Activated CD8-positive, alpha-beta memory T cell treated with anti-CD3 and anti-CD28 coated beads, Interleukin-2, amount 10 ng/mL, durations not matched to agents 7 days and 5 days (primary cell): ENCODE measurements at places on chromosomes 12 and 14.
A peak's percentile ranks its signal among the peaks of the same experiment; 100 is the strongest.

- H3K4me1 ChIP-seq = peaks cover 12% of the 10 kb centered on the region
- peaks cover 14% of the 10 kb centered on the region for H3K36me3 ChIP-seq
- no peak overlapping the region for H3K27ac ChIP-seq
- no peaks in the 10 kb centered on the region for H3K27me3 ChIP-seq
- DNase-seq = no peak
Observed at GRCh38 chr14:73424453-73424852, 33.9 kb downstream of the NUMB start.

DNA sequence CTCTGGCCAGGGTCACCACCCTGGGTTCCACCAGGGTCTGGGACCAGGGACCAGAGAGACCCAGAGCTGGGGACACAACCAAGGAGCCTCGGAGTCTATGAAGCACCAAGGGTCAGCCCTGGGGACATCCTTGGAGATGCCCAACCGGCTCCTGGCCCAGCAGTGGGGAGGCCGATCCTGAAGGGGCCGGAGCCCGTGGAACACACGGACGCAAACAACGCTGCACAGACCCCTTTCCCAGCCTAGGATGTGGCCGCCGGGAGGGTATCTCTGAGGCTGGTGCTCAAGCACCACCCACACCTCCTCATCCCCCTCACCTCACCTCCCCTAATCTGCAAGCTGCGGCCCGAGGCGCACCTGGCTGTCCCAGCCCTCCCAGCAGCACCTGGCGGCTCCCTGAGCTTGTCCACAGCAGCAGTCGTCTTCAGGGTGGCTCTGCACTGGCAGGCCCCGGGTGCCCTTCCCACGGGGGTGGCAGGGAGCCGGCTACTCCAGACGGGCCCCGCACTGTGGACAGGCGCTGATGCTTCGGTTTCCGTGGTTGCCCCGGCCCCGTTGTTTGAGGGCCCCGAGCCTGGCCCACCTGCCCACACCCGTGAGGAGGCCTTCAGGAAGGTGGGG lies 146.8 kb upstream of the C14orf180 start:
- H3K27me3 ChIP-seq = no peaks in the 10 kb centered on the region
- no peaks in the 10 kb centered on the region for H3K36me3 ChIP-seq
- no peak for DNase-seq
- no peaks in the 10 kb centered on the region for H3K4me1 ChIP-seq

DNA sequence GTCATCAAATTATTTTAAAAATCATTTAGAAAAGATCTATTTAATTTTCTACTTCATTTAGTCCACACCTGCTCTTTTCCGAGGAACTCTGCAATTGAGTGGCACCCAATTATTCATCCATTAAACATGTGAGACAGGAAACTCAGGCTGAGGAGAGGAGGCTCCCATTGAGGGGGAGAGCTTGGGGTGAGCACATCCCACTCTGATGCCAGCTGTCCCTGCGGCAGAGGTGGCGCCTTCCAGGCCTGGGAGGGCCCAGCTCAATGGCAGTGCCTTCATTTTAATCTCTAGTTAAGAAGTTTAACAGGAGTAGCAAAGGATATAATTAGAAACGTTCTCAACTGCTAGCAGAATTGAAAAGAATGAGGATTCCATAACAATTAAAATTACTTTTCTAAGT lies 92.0 kb downstream of the ITPR2 start:
- H3K27ac ChIP-seq = no peak overlapping the region
- no peaks in the 10 kb centered on the region for H3K27me3 ChIP-seq
- H3K4me1 ChIP-seq = peaks cover 8% of the 10 kb centered on the region
- no peak for DNase-seq

- DNase-seq = peak; percentile 85
- H3K27ac ChIP-seq = no peak overlapping the region
- H3K36me3 ChIP-seq = peaks cover 15% of the 10 kb centered on the region
- peaks cover 42% of the 10 kb centered on the region for H3K27me3 ChIP-seq
- peaks cover 1% of the 10 kb centered on the region for H3K4me1 ChIP-seq
Observed at GRCh38 chr12:132614861-132615578, 3.6 kb upstream of the P2RX2 start.

DNA sequence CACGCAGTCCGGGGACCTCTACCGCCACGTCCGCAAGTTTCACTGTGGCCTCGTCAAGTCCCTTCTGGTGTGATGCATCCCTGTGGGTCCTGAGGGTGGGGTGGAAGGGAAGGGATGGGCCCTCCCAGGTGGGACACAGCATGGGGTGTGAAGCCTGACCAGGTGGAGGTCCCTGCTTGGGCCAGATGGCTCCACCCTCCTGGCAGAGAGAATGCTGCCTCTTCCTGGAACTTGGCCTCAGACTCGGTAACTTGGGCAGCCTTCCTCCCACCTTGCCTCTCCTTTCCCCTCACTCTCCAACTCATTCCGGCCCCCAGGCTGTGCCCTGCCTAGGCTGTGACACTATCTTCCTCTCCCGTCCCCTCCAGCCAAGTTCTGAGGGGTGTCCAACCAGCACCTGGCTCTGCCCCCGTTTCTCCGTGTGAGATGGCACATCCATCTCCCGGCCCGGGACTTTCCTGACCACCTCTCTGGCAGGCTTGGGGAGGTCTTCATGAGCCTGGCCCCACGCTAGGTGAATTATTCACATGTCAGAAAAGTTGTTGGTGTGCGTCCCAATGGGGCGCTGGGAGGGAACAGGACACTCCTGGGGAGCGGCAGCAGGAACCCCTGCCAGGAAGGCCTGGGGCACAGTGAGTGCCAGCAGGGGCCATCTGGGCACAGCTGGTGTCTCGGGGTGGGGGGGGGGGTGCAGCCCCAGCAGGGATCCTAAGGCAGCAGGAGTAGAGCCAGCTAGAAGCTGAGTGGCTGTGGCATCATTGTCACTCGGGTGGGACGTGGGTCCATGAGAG lies 1.7 kb downstream of the ZBTB42 start:
- H3K4me1 ChIP-seq = peaks cover 17% of the 10 kb centered on the region
- no peak for DNase-seq
- peaks cover 6% of the 10 kb centered on the region for H3K27me3 ChIP-seq
- H3K4me3 ChIP-seq = no peak overlapping the region
- no peaks in the 10 kb centered on the region for H3K36me3 ChIP-seq
- no peak overlapping the region for H3K27ac ChIP-seq

DNA sequence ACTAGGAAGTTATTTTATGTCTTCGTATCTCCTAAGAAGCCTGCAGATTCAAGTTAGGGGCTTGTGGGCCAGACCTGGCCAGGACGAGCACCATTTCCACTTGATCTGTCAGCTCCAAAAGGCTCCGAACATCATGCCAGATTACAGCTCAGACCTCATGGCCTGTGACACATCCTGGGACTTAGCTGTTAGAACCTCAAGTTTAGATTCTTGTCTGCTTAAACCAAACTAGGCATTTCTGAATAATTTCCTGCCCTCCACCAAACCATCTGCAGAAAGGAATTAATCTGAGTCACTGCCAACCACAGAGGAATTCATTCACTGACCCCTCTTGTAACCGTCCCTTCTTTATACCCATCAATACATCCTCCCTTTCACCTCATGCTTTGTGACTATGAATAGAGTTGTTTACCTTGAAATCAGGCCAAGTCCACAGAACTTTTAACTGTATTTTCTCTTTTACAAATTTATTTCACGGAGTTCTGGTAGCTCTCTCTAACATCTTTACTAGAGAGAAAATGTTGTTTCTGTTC lies 120.3 kb downstream of the FBXL14 start:
- H3K27me3 ChIP-seq = no peaks in the 10 kb centered on the region
- peaks cover 3% of the 10 kb centered on the region for H3K4me1 ChIP-seq
- no peak overlapping the region for H3K27ac ChIP-seq
- H3K4me3 ChIP-seq = no peak overlapping the region
- peaks cover 3% of the 10 kb centered on the region for H3K36me3 ChIP-seq

DNA sequence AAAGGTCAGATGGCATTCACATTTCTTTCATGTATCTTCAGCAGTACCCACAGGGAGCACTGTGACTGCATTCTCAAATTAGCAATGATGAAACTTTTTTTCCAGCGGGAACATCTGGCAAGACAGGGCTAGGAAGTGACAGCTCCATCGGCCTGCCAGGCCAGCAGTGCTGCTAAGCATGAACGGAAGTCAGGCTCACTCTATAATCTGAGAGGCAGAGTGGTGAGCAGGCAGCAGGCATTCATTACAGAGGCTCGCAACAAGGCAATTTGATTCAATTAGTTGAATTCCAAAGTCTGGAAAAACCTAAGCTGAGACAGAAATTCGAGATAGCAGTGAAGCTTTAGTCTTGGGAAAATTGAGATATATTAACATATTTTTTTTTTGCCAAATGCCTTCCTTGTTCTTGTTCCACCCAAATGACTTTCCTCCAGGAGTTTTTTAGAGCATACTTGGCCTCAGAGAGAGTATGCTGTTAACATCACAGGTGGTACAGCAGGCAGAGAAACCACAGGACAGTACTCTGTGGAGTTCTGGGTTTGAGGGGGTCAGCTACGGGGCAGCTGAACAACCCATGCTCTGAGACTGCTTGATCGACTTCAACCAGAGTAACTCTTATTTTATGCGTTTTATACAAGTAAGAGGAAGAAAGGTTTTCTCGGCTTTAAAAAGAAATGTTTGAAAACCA lies 414.9 kb downstream of the APAF1 start:
- H3K27ac ChIP-seq = no peak overlapping the region
- H3K4me1 ChIP-seq = no peaks in the 10 kb centered on the region
- H3K27me3 ChIP-seq = no peaks in the 10 kb centered on the region
- no peak for DNase-seq
- H3K4me3 ChIP-seq = no peak overlapping the region
- no peaks in the 10 kb centered on the region for H3K36me3 ChIP-seq

DNA sequence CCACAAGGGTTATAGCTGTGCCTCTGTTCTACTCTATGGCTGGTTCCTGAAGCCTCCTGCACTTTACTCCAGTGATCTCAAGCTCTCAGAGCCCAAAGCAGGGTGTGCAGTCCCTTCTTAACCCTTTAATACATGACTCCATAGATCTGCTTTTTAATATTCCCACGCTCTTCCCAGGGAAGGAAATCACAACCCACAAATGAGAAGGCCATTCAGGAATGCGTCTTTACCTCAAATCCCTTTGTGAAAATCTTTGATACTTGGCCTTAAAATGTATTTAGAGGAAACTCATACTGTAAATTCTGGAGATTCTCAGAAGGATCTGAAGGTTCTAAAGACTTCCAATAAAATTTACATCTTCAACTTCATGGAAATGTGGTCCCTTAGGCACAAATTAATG lies 17.0 kb downstream of the NID2 start:
- no peak for DNase-seq
- no peak overlapping the region for H3K27ac ChIP-seq
- H3K4me1 ChIP-seq = no peaks in the 10 kb centered on the region
- no peaks in the 10 kb centered on the region for H3K36me3 ChIP-seq
- H3K27me3 ChIP-seq = peaks cover 13% of the 10 kb centered on the region

- H3K27me3 ChIP-seq = peaks cover 7% of the 10 kb centered on the region
- no peak for DNase-seq
- H3K36me3 ChIP-seq = no peaks in the 10 kb centered on the region
- H3K27ac ChIP-seq = no peak overlapping the region
Observed at GRCh38 chr14:58724702-58725101, 86.9 kb downstream of the DACT1 start.

- no peaks in the 10 kb centered on the region for H3K4me1 ChIP-seq
- no peak overlapping the region for H3K27ac ChIP-seq
- no peak for DNase-seq
- H3K27me3 ChIP-seq = no peaks in the 10 kb centered on the region
- H3K36me3 ChIP-seq = no peaks in the 10 kb centered on the region
Observed at GRCh38 chr14:78974691-78975090, 804.5 kb downstream of the NRXN3 start.

- H3K27me3 ChIP-seq = peaks cover 3% of the 10 kb centered on the region
- H3K27ac ChIP-seq = no peak overlapping the region
- no peak overlapping the region for H3K4me3 ChIP-seq
- no peaks in the 10 kb centered on the region for H3K36me3 ChIP-seq
- DNase-seq = no peak
Observed at GRCh38 chr12:121114019-121114639, 18.5 kb upstream of the P2RX7 start.

- H3K27ac ChIP-seq = no peak overlapping the region
- peaks cover 10% of the 10 kb centered on the region for H3K27me3 ChIP-seq
- no peak for DNase-seq
- no peak overlapping the region for H3K4me3 ChIP-seq
- H3K4me1 ChIP-seq = no peaks in the 10 kb centered on the region
Observed at GRCh38 chr12:123546281-123546680, 12.8 kb upstream of the RILPL1 start.

GRCh38 chr12:19654650-19655376 lies 215.5 kb downstream of the AEBP2 start:
- no peak overlapping the region for H3K27ac ChIP-seq
- no peak for DNase-seq
- H3K4me1 ChIP-seq = peaks cover 2% of the 10 kb centered on the region
- H3K27me3 ChIP-seq = no peaks in the 10 kb centered on the region
- no peak overlapping the region for H3K4me3 ChIP-seq

GRCh38 chr14:85293612-85294234 lies 236.2 kb upstream of the FLRT2 start:
- no peaks in the 10 kb centered on the region for H3K27me3 ChIP-seq
- no peaks in the 10 kb centered on the region for H3K36me3 ChIP-seq
- H3K4me3 ChIP-seq = no peak overlapping the region

GRCh38 chr12:6088921-6089747 lies 35.3 kb downstream of the VWF start:
- no peak overlapping the region for H3K4me3 ChIP-seq
- DNase-seq = no peak
- no peaks in the 10 kb centered on the region for H3K36me3 ChIP-seq
- peaks cover 29% of the 10 kb centered on the region for H3K27me3 ChIP-seq
- H3K27ac ChIP-seq = no peak overlapping the region

GRCh38 chr14:22870811-22871223 lies 723 bp upstream of the LRP10 start:
- H3K27ac ChIP-seq = peak overlapping the region; percentile 98
- H3K27me3 ChIP-seq = no peaks in the 10 kb centered on the region
- H3K4me1 ChIP-seq = peaks cover 30% of the 10 kb centered on the region
- H3K36me3 ChIP-seq = peaks cover 15% of the 10 kb centered on the region
- DNase-seq = no peak
- peak overlapping the region; percentile 88 for H3K4me3 ChIP-seq

DNA sequence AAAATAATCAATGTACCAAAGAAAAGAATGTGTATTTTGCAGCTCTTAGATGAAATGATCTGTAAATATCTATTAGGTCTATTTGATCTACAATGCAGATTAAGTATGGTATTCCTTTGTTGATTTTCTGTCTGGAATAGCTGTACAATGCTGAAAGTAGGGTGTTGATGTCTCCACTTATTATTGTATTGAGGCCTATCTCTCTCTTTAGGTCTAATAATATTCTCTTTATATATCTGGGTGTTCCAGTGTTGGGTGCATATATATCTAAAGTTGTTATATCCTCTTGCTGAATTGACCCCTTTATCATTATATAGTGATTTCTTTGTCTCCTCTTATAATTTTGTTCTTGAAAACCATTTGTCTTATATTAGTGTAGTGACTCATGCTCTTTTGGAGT lies 885.5 kb upstream of the FOXG1 start:
- DNase-seq = no peak
- no peak overlapping the region for H3K4me3 ChIP-seq
- no peaks in the 10 kb centered on the region for H3K27me3 ChIP-seq
- no peaks in the 10 kb centered on the region for H3K4me1 ChIP-seq
- H3K27ac ChIP-seq = no peak overlapping the region
- no peaks in the 10 kb centered on the region for H3K36me3 ChIP-seq

- H3K4me1 ChIP-seq = peaks cover 30% of the 10 kb centered on the region
- no peaks in the 10 kb centered on the region for H3K36me3 ChIP-seq
- no peak for DNase-seq
- H3K4me3 ChIP-seq = peak overlapping the region; percentile 55
- H3K27me3 ChIP-seq = no peaks in the 10 kb centered on the region
- H3K27ac ChIP-seq = peak overlapping the region; percentile 62
Observed at GRCh38 chr14:105313381-105314286, 914 bp upstream of the PACS2 start.
